NCI-H2171 (cell line): ENCODE measurements at places on chromosomes 5 and 9.

GRCh38 chr9:112184946-112185345 lies 9.8 kb upstream of the SUSD1 start:
- no peak for DNase-seq

GRCh38 chr5:124653666-124654065 lies 92.8 kb downstream of the ZNF608 start:
- DNase-seq, result no peak

GRCh38 chr5:68369023-68369359 lies 153.4 kb downstream of the PIK3R1 start:
- no peak for DNase-seq

GRCh38 chr9:72313507-72313906 lies 51.5 kb downstream of the ZFAND5 start:
- no peak for DNase-seq

DNA sequence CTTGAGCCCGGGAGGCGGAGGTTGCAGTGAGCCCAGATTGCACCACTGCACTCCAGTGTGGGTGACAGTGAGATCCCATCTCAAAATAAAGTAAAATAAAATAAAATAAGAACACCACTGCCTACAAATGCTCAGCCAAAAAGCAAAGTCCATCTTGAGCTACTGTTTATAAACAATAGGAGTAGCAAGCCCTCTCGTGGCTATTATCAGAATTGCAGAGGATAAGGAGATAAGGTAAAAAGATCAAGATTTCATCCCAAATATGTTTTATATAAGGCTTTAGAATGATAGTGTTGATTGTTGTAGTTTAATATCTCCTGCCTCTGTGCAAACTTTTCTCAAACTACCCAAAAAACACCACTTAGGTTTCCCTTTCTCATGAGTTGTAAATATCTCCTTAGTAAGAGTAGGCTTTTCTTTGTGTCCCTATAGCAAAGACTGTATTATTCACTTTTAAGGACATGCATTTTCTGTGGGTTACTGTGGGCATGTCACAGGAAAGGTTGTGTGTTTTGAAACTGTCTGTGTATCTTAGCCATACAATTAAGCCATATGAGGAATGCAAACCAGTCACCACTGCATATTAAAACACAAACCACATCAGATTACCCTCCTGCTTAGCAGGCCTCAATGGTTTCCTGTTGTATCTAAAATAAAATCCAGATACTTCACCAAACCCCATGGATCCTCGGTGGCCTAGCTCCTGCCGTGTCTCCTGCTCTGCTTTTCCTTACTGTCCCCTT lies 31.8 kb upstream of the CKS2 start:
- DNase-seq, result peak; percentile 32

DNA sequence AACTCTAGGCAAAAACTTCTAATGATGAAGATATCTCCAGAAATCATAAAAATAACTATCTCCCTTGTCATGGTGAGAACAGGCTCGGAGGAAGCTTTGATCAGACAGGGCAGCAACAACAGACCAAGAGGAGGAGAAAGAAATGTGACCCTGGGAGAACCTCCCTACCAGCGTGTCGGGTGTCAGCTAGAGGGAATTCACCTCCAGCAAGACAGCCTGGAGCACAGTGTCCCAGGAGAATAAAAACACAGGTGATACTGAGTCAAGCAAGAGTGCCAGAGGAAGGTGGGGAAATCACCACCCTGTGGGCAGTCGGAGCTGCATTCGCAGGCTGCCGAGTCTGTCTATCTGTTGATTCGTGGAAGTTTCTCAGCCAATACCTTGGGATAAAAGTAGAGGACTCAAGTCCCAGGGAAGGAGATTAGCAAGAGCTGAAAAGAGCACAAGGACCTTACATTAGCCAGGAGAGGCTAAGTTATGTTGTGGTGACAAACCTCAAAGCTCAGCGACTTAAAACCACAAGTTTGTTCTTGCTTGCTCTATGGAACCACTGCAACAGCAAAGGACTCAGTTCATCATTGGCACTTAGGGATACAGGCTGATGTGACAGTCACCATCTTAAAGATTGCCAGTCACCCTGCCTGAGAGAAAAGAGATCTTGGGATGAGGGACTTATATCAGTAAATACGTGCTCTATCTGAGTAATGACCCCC lies 598.3 kb downstream of the CCDC171 start:
- no peak for DNase-seq

DNA sequence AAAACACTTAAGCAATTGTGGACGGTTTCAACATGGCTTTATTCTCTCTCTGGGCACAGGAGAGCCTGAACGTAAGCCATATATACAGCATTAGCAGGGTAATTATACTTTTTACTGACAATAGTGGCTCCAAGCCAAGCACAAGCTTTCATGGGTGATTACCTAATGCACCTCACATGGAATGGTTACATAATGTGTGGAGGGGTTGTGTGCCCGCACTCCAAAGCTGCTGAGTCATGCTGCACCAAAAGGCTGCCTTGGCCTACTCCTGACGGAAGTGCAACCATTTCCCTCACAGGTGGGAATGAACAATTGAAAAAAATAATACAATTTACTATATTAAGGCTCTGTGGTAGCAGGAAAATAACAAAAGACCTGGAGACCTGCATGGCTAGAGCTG lies 86.5 kb upstream of the ATP10B start:
- peak; percentile 47 for DNase-seq

DNA sequence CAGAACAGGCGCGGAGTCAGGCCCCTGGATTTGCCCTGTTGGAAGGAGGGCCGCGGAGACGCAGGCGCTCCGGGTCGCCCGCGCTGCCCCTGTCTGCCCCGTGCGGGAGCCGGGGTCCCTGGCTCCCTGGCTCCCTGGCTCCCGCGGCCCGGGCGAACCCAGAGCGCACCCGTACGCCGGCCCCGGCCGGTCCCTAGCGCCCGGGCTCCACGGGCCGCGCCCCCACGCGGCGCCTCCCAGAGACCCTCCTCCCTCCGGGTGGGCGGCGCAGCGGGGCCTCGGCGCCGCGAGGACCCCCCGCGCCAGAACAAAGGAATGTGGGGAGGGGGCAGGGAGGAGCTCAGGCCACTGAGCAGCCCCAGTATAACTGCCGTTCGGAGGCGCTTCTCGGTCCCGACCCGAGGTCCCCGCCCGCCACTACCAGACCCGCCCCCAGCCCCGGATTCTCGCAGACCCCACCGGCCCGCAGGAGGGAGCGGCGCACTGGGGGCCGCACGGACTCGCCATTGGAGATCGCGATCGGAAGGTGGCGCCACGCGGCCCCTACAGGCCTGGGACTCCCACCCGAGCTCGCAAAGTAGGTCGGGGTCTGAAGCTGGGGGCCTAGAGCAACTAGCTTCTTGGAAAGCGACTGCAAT lies 2.4 kb downstream of the NFIL3 start:
- no peak for DNase-seq

- no peak for DNase-seq
Measured at GRCh38 chr9:106677830-106678229, 185.1 kb upstream of the ZNF462 start.

- no peak for DNase-seq
Measured at GRCh38 chr5:156836846-156837245, 13.2 kb upstream of the PPP1R2B start.

GRCh38 chr5:51599587-51599986 lies 216.3 kb downstream of the ISL1 start:
- no peak for DNase-seq

- DNase-seq, result no peak
Measured at GRCh38 chr5:101045689-101046088, 142.6 kb upstream of the ST8SIA4 start.

DNA sequence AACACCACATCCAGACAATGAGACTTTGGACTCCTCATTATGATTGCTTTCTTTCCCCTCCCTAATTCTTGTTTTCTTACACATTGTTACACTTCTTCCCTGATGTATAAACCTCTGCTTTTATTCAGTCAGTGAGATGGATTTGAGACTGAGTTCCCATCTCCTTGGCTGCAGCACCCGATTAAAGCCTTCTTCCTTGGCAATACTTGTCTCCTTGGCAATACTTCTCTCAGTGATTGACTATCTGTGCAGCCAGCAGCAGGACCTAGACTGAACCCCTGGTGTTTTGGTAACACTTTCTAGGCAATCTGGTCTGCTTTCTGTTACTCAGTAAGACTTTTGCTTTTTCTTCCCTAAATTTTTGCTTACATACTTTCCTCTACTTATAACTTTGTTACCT lies 492.8 kb upstream of the SMC2 start:
- DNase-seq, result no peak

GRCh38 chr5:143559586-143560109 lies 156.2 kb upstream of the NR3C1 start:
- DNase-seq, result no peak

- no peak for DNase-seq
Measured at GRCh38 chr5:171721464-171721863, 64.2 kb upstream of the SMIM23 start.
